Stimulated activated CD4-positive, alpha-beta T cell treated with anti-CD3 and anti-CD28 coated beads, Interleukin-4, amount 100 ng/mL, for 24 hours (primary cell): ENCODE measurements at places on chromosomes 4 and X.

- DNase-seq: no peak
Measured at GRCh38 chrX:40104985-40105834, 7.5 kb upstream of the BCOR start.

DNA sequence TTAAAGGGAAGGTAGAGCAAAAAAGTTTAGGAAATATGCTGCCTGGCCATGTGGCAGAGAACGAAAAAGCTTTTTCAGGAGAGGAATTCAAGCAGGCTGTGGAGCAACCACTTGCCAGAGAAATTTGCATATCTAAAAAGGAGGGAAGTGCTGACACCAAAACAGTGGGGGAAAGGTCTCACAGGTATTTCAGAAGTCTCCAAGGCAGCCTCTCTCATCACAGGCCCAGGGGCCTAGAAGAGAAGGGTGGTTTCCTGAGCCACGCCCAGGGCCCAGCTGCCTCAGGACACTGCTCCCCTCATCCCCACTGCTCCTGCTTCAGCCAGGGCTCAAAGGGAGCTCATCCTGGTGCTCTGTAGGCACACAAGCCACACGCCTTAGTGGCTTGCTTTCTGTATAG, 29.9 kb upstream of the STS start:
- DNase-seq: no peak

DNA sequence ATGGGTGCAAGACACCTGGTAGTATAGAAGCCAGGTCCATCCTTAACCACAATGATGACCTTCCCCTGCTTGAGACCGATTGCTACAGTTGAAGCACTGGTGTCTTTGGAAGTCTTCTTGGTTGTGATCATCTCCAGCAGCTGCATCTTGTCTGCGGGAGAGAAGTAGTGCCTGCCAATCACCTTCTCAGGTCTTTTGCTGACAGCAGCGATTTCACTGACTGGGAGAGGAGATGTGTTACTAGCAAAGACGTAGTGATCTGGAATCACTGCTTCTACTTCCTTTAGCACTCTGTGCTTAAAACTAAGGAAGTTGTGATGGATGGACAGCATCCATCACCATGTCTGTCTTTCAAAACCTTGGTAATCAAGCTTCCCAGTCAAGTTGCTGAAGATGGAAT, 25.9 kb downstream of the CPE start:
- no peak for DNase-seq

DNA sequence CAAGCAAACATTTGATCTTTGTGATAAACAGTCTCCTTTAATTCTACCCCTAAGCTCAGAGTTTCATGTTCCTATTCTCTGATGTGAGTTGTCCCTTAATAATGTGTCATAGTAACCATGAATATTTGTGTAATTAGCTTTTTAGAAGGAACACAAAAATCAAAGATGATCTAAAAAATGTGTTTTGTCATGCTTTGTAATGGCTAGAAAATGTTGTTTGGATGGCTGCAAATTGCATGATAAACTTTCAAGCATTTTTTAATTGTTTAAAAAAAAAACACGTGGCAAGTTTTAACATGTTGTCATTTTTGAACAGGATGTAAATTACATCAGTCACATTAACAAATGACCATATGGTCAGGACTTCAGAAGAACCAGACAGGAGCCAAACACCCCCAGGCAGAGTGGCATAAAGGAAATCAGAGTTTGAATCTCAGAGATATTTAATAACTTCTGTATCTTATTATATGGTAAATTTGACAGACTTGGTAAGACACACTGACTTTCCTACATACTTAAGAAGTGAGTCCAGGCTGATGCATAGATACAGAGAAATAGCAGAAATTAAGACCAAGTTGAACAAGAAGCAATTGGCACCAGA, 223.9 kb upstream of the VEGFC start:
- DNase-seq: no peak

DNA sequence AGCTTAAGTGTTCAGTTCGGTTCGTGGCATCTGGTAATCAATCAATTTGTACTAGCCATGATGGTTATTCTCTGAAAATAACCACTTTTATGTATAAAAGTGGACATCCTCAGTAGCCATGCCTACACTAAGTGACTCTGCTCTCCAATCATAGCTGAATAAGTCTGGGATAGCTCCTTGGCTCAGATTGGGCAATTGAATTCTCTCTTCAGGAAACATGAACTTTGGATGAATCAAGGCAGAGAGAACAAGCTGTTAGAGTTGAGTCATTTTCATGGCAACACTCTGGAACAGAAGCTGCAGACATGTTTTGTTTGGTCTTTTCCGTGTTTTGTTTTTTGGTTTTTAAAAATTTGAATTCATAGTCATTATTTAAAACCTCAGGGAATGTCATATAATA, 66.8 kb upstream of the TMEM164 start:
- no peak for DNase-seq

GRCh38 chrX:20595928-20596575, 329.3 kb upstream of the RPS6KA3 start:
- DNase-seq: peak; percentile 38

DNA sequence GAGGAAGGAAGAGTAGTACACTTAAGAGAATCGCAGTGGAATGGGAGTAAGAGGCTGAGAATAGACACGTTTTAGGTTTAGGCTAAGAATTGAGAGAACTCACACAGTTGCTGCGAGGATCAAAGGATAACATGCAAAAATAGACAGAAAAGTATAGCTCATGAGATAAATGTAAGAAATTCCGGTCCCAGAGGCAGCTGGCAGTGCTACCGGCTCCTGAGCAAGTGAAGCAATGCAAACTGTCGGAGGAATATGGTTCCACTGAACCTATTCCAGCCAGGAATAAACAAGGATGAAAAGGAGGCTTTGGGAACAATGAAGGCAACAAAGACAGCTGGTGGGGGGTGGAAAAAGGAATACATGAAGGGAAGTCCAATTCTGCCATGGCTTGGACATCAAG, 191.8 kb downstream of the QDPR start:
- no peak for DNase-seq

DNA sequence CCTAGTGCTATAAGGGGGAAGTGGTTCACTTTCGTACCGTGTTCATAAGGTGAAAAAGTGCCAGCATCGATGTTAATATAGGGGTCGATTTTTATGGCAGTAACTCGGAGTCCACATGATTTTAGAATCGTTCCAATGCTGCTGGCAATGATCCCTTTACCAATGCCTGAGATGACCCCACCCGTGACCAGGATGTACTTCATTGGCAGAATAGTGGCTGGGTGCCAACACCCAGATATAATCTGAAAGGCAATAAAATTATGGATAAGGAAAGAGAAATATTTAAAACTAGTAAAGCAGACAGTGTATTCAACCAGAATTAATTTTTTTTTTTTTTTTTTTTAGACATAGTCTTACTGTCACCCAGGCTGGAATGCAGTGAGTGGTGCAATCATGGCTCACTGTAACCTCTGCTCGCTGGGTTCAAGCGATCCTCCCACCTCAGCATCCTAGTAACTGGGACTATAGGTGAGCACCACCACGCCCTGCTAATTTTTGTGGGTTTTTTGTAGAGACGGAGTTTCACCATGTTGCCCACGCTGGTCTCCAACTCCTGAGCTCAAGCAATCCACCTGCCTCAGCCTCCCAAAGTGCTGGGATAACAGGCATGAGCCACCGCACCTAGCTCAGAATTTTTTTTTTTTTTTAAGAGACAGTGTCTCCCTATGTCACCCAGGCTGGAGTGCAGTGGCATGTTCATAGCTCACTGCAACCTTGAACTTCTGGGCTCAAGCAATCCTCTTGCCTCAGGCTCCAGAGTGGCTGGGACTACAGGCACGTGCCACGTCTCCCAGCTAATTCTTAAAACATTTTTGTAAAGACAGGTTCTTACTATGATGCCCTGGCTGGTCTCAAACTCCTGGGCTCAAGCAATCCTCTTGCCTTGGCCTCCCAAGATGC, 9.5 kb downstream of the CTPS2 start:
- no peak for DNase-seq

GRCh38 chrX:101117701-101118100, 19.7 kb downstream of the CENPI start:
- DNase-seq: no peak

DNA sequence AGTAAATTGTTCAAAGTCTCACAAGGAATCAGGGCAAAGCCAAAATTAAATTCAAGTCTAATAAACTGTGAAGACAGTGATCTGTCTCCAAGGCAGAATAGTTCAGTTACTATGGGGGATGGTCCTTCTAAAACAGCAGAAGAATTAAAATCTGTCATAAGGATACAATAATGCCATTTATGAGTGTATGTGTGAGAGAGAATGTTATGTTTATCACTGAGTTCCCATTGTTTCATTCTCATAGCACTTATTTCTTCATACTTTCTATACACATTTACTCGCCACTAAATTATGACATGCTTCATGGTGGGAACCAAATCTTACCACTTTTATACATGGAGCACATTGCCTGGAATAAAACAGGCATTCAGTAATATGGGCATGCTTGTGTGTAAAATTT, 102.5 kb downstream of the AMMECR1 start:
- no peak for DNase-seq

GRCh38 chr4:99655308-99656081, 2.1 kb downstream of the C4orf54 start:
- no peak for DNase-seq

GRCh38 chr4:124997991-124998390, 285.5 kb upstream of the ANKRD50 start:
- no peak for DNase-seq

DNA sequence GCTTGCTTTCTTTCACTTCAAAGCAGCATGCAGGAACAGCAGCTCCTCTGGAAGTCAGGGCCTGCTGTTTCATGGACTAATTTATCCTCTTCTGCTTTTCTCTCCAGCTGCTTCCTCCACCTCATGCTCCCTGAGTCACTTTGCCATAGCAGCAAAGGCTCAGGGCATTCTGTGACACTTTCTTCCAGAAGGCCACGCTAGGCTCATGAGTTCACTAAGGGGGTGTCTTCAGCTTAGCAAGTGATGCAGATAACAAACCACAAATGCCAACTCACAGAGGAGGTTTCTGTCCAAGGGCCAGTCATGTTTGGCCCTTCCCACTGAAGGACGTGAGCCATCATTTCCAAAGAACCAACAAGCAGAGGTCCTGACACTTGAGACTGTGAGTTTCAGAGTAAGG, 200.2 kb downstream of the ADGRA3 start:
- DNase-seq: no peak

DNA sequence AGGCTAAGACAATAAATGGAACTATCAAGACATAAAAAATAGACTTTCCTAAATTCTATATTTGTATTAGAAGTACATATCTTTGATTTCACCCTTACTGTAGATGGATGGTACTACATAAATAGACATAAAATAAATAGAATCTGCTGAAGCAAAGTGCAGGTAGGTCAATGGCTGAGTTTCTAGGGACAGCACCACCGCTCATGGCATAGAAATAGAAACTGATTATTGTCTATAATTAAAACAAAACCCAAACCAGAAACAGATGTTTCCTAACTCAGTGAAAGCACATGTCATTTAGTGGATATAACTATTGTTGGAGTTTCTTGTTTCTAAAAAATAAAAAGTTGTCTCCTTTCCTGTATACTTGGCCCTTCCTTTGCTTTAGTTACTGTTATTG, 387.3 kb upstream of the ADGRL3 start:
- DNase-seq: no peak

DNA sequence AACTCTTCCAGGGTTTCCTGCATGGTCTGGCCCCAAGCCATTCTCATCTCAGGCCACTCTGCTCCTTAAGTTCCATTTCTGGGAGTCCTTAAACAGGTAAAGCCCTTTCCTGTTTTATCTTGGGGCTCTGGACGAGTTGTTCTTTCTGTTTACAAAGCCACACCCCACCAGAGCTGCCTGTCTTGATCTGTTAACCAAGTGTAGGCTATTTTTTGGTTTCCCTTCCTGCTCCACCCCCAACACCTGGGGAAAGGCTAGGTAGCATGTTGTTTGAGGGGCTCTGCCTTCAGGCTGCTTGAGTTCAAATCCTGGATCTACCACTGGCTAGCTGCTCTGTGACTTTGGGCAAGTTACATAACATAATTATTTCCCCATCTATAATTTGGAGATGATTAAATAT, 40.0 kb downstream of the ERVMER34-1 start:
- no peak for DNase-seq

GRCh38 chrX:12327836-12328235, 189.6 kb downstream of the FRMPD4 start:
- DNase-seq: no peak

GRCh38 chrX:49844611-49845010, 15.5 kb downstream of the PAGE4 start:
- no peak for DNase-seq

DNA sequence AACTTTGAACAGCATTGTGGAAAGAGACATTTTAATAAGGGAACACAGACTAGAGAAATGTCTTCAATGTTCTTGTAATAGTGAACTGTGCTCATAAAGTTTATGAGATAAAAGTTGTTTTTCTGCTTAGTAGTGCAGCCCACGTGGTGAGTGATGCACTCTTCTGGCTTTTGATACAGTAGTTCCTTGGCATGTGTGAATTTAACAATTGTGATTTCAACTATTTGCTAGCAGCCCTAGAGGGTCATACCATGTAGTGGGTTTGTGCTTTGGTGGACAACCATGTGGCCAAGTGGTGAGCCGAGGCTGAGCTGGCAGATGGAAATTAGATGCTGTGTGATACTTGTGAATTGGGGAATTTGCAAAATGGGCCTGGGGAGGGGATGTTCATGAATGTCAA, 116.2 kb upstream of the SLC4A4 start:
- no peak for DNase-seq

GRCh38 chr4:103998756-103999155, 279.0 kb upstream of the TACR3 start:
- DNase-seq: no peak

DNA sequence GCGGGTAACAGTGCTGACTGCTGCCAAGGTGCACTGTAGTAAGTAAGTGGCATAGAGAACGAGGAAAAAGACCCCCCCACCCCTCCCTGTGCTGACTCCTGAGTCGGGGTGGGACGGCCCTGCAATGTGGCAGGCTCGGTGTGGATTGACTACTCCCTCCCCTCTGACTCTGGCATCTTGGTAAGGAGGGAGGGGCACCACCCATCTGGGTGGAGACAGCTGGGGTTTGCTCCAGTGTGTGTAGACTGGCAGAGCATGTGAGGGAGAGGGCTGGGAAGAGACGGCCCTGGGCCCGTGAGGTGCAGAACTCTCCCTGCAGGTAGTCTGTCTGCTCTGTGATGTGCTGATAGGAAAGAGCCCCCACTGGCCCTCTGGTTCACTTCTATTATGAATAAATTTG, 31.0 kb downstream of the NSG1 start:
- no peak for DNase-seq

GRCh38 chrX:66074920-66075879, 35.3 kb upstream of the VSIG4 start:
- DNase-seq: peak; percentile 36

DNA sequence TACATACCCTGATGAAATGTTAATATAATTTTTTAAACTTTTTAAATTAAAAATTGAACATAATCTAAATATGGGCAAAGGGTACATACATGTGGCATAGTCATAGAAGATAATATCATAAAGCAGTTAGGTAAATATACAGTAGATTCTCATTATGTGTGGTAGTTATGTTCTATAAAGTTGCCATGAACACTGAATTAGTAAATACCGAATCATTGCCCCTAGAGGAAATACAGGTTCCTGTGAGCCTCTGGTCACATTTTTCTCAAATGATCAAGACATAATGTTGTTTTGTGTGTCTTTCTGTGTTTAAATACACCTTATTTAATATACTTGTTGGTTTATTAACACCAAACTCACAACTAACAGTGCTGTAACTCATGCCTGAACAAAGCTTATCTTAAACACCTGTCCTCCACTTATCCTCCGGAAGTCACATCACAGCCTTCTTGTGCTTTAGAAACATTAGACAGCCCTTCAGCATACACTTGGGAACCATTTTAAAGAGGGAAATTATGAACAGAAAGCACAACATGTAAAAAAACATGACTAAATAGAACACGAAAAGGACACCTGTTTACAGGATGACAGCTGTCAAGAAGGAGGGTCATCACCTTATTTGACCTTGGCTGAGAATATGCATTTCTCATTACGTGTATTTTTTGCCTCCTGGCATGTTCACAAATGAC, 169.4 kb upstream of the NAP1L5 start:
- no peak for DNase-seq
